ENCODE measurements at places on chromosomes 12 and 14. TPM values are rescaled to one million over a fixed set of nuclear protein-coding genes. Genes with fewer than 3 reads are reported as not detected.

- no peak for DNase-seq
Observed at GRCh38 chr14:76109087-76109880, 42.4 kb upstream of the GPATCH2L start.

GRCh38 chr12:977156-977555 lies 13.9 kb upstream of the ERC1 start:
- no peak for DNase-seq

Gene PAWR
- polyA plus RNA-seq = 67.8 TPM

DNA sequence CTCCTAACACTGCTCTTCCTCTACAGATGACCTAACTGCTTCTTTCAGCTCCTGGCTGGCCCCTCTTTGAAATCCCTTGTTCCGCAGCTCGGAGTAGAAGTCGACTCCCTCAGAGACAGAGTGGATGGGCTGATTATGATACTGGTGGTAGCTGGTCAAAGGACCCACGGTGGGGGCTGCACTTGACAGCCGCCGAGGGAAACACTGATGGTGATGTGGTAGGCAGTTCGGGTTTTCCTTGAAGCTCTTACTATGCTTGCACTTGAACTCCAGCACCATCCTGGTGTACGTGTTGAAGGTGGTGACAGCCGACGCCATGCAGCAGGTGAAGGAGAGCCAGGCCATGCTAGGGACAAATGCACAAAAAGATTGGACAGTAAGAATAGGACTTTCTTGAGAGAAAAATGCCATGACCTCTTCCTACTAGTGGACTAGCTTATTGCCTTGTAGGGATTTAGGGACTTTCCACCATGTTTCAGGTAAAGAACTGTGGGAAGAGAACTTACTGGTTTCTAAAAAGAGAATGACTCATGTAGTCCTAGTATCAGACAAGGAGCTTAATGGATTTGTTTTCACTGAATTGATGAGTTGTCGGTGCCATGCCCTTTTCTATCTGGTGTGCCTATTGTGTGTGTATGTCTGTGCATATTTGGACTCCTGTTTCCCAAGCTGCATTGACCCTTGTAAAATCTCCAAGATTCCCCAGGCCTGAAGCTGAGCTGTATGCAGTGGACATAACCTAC lies 18.4 kb downstream of the GSG1 start:
- no peak for DNase-seq

Gene SRRM4
- 0.30 TPM for polyA plus RNA-seq

GRCh38 chr14:74793506-74794155 lies 30.5 kb downstream of the YLPM1 start:
- no peak for DNase-seq

- DNase-seq = no peak
Observed at GRCh38 chr14:38217553-38217952, 9.8 kb downstream of the SSTR1 start.

Gene ARMH4
- polyA plus RNA-seq = 17.6 TPM

DNA sequence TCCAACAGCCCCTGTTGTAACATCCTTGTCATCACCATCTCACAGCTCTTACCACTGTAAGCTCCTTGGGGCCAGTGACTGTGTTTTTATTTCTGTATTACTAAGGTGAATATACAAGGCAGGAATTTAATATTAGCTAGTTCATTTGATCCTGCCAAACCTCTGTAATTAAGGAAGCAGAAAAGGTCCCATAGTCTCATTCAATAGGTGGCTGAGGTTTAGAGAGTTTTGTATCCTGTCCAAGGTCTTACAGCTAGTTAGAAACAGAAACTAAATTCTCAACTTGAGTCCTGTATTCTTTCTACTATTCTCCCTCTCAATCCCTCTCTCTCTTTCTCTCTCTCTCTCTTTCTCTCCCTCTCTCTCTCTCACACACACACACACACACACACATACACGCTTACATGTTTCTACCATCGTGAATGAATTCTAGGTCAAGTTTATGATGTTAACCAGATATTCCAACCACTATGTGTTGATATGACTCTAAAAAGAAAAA lies 543 bp upstream of the GLIPR1 start:
- DNase-seq = no peak

- DNase-seq = no peak
Observed at GRCh38 chr12:39364196-39364595, 78.7 kb downstream of the KIF21A start.

Gene SLC6A13
- 1.9 TPM for polyA plus RNA-seq

Gene FAM222A
- 4.0 TPM for polyA plus RNA-seq

- no peak for DNase-seq
Observed at GRCh38 chr14:69674546-69675244, 63.3 kb downstream of the SUSD6 start.

- DNase-seq = no peak
Observed at GRCh38 chr14:29743531-29743930, 184.1 kb downstream of the PRKD1 start.

DNA sequence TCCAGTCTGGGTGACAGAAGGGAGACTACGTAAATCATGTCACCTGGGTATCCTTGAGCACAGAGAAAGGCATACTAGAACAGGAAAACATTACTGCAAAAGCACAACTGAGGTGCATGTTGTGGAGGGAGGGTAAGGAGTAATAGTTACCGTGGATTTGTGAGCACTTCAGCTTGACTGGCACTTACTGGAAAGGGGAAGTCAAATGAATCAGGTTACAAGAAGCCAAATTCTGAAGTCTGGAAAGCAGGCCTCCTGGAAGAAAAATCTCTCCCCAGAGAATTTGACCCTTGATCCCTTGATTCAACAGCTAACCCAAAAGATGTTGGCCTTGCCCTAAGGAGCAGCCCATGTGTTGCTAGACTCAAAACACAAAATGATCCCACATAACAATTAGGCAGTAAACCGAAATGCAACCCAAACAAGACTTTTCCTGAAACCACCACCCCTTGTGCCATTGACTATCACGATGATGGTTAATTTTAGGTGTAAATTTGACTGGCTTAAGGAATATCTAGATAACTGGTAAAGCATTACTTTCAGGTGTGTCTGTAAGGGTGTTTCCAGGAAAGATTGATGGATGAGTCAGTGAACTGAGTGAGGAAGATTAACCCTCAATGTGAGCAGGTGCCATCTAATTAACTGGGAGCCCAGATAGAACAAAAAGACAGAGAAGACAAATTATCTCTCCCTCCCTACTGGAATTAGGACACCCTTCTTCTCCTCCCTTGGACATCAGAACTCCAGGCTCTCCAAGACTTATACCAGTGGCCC lies 108.8 kb downstream of the SLC25A21 start:
- no peak for DNase-seq

Gene KCNH3
- 1.6 TPM for polyA plus RNA-seq

DNA sequence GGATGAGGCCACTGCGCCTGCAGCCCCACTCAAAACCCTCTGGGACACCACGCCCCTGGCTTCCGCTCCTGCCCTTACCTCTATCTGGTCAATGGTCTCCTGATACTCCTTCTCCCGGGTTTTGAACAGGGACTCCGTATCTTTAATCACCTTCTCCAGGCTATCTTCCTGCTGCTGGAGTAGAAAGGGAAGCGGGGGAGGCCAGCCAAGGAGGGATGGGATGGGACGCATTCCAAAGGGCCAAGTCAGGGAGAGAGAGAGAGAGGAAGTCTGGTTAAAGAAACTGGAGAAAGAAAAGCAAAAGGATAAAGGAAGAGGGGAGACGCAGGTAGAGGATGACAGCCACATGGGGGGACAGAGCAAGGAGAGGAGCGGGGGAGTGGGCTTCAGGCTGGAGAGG lies 7.9 kb downstream of the IFFO1 start:
- DNase-seq = no peak

GRCh38 chr14:66842911-66843512 lies 335.1 kb downstream of the GPHN start:
- no peak for DNase-seq

GRCh38 chr14:83300476-83301064 lies 1766.9 kb upstream of the SEL1L start:
- peak; percentile 37 for DNase-seq

Gene CFAP54
- 3.2 TPM for polyA plus RNA-seq

DNA sequence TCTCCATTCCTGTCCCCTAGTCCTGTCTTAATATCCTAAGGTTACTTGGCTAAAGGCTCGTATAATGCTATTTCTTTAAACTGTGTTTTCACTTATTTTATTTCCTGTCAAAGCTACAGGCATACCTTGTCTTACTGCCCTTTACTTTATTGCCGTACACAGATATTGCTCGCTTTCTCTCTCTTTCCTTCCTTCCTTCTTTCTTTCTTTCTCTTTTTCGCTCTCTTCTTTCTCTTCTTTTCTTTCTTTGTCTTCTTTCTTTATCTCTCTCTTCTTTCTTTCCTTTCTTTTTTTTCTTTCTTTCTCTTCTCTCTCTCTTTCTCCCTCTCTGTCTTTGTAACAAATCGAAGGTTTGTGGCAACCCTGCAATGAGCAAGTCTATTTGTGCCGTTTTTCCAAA lies 123.9 kb upstream of the ARHGAP5 start:
- no peak for DNase-seq

Data from left lung (tissue), 14 donors.